Foreskin keratinocyte (primary cell): ENCODE measurements at places on chromosomes 3 and 15.

DNA sequence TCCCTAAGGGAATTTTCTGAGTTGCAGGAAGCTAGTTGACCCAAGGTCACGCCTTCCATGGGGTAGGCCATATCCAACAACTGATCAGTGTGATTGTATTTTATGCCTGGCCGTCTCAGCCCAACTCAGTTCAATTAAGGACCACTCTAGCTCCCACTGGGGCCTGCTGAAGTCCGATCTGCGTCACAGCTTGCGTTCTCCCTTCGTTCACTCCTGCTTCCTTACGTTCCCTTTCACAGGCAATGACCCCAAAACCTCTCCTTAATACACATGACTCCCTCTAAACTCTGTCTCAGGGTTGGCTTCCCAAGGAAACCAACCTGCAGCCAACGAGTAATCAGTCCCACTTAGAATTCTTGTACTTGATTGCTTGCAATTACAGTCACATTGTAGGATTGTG is 428.0 kb downstream of the RBMS3 start:
- no peak for DNase-seq

DNA sequence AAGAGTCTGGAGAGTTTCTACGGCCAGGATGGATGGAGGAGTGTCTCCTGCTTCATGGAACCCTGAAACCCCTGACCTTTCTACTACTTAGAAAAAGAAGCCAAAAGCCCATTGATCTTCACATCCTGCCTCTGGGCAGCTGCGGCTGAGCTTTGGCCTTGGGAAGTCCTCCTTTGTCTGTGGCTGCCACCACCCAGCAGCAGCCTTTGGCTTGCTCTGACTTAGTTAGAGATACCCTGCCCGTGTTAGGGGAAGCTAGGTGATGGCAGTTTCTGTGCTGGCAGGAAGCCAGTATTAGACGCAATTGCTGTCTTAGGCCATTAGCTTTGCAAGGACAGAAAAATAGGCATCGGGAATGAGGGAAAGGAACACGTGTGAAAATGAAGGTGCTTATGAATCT is 18.8 kb downstream of the APH1B start:
- no peak for DNase-seq

DNA sequence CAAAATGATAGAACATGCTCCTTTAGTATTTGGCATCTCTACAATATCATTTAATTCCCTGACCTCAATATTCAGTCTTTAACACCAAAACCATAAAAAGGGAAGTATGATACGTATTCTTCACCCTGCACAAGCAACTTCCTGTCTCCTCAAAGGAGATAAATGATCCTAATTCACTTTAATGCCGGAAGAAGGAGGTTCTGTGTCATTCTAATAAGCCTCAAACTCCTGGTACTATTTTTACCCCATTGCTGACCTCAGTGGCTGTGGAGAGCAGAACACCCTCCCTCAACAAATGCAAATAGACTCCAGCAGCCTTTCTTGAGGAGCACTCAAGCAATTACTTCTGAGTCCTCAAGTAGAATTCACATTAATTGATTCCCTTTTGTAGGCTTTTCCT is 173.3 kb downstream of the TMEM108 start:
- DNase-seq: no peak

GRCh38 chr3:42539871-42540714 is 37.6 kb downstream of the VIPR1 start:
- DNase-seq: no peak
